Right renal cortex interstitium (tissue), 3 donors: ENCODE measurements at places on chromosomes 7 and 10.

GRCh38 chr10:42990721-42991441 is 86.0 kb upstream of the RET start:
- no peak for DNase-seq

GRCh38 chr7:82755705-82756551 is 312.4 kb upstream of the CACNA2D1 start:
- no peak for DNase-seq

- DNase-seq, result peak; percentile 2
Observed at GRCh38 chr10:116444527-116445142, 17.0 kb downstream of the PNLIPRP3 start.

DNA sequence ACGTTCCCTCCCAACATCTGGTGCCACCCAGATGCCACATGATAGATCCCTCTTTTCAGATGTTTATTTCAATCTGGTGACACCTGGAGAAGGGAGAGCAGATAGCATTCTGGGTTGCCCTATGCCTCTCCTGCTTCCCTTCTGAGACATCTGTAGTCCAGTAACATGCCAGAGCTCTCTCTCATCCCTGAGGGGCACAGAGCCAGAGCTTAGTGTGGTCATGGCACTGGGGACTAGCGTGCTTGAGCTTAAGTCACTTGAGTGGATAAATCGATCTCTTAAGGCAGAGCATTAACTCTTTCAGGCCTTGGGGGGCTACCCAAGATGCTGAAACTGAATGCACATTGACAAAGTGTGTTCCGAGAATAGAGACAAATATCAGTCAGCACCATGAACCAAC is 47.9 kb downstream of the WNT2 start:
- no peak for DNase-seq

DNA sequence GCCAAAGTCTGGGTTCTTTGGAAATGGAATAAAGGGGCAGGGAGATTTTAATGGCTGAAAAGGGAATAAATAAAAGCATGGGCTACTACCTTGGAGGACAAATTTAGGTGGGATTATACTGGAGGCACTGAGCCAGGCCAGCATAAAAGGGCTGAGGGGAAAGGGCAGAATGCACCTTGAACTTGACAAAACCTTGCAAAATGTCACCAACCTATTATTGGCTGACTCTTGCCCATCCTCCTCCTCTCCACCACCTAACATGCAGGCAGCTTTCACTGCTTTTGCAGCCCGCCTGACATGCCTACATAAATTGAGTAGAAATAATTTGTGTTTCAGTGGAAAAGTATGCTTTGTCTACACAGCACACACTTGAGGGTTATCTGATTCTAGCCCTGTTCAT is 65.3 kb upstream of the ABLIM1 start:
- DNase-seq, result no peak

- DNase-seq, result no peak
Observed at GRCh38 chr7:95316588-95316987, 7.7 kb downstream of the PON1 start.

DNA sequence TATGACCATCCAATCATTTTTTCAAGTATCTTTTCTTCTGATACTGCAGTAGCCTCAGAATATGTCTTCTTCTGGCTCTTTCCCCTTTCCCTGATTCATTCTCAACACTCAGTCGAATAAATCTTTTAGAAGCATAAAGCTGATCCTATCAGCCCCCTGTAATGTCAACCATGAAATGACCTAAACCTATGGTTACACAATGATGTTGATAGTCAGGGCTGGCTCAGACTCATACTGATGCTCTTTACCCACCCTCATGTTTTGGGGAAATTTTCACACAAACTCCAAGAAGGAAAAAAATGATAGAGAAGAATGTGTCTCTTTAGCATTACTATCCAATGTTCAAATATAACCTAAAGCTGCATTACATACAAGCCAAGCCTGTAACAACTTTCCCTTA is 76.0 kb downstream of the AASS start:
- DNase-seq, result no peak

DNA sequence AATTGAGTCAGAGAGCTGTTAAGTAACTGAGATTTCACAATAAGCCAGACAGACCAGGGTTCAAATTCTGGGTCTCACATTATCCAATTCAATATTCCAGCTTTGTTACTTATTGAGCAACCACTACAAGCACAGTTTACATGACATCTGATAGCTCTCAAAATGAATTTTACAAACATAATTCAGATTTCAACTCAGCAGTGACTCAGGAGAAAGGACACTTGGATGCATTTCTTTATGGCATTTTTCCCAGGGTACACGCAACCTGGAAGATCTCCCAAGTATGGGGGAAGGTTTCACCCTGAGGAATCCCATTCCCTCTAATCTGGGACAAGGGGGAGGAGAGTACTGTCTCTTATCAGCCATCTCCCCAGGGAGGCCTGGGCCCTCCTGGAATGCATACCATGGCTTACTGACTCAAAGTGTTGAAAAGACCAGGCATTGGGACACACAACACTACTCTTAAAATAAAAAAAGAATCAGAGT is 102.4 kb downstream of the CFTR start:
- no peak for DNase-seq

DNA sequence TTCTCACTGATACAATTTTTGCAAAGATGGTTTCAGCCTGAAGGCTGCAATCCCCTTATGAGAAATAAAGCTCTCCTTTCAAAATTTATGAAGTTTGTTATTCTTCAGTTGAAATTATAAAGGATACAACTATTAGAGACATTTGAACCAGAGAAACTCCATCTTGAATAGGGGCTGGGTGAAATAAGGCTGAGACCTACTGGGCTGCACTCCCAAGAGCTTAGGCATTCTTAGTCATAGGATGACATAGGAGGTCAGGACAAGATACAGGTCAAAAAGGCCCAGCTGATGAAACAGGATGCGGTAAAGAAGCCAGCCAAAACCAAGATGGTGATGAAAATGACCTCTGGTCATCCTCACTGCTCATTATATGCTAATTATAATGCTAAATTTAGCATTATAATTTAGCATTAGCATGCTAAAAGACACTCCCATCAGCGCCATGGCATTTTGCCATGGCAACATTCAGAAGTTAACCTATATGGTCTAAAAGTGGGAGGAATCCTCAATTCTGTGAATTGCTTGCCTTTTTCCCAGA is 22.4 kb upstream of the IFIT1B start:
- DNase-seq, result no peak

- no peak for DNase-seq
Observed at GRCh38 chr7:107103369-107103768, 58.9 kb downstream of the PRKAR2B start.

GRCh38 chr7:84248843-84249242 is 54.3 kb upstream of the SEMA3A start:
- DNase-seq, result no peak

DNA sequence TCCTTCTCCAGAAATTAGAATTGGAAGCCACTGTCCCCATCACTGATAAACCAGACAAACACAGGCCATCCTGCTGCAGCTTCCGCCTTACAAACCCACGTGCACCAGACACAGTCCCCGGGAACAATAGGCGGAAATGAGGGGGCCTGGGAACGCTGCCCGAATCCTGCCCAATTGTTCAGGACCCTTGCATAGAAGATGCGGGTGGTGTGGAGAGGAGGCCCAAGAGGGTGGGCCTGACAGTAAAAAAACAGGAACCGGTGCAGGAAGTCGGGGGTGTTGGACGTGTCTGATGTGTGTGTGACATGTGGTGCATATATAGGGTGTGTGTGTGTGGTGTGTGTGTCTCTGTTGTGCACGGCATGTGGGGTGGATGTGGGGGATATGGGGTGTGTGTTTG is 26.5 kb upstream of the CHST15 start:
- DNase-seq, result no peak

DNA sequence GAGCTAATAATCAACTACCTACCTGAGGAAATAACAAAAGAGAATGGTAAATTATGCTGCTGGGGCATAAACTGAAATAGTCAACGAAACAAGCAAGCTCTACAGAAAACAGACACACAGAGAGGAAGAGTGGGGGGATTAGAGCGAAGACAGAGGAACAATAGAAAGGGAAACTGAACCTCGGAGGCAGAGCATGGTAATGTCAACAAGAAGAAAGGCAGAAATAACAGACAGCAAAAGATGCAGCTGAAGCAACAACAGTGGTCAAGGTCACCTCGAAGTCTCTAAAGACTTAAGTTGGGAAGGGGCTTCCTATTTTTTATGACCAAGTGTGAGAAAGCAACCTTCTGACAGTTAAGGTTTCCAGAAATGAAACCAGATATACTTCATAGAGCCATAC is 177.0 kb downstream of the ZNF438 start:
- no peak for DNase-seq

DNA sequence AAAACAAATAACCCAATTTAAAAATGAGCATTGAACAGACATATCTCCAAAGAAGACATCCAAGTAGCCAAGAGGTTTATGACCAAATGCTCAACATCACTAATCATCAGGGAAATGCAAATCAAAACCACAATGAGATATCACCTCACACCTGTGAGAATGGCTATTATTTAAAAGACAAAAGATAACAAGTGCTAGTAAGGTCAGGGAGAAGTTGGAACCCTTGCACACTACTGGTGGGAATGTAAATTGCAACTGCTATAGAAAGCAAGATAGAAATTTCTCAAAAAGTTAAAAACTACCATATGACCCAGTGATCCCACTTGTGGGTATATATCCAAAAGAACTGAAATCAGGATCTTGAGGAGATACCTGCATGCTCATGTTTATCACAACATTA is 49.5 kb downstream of the SGMS1 start:
- DNase-seq, result no peak

DNA sequence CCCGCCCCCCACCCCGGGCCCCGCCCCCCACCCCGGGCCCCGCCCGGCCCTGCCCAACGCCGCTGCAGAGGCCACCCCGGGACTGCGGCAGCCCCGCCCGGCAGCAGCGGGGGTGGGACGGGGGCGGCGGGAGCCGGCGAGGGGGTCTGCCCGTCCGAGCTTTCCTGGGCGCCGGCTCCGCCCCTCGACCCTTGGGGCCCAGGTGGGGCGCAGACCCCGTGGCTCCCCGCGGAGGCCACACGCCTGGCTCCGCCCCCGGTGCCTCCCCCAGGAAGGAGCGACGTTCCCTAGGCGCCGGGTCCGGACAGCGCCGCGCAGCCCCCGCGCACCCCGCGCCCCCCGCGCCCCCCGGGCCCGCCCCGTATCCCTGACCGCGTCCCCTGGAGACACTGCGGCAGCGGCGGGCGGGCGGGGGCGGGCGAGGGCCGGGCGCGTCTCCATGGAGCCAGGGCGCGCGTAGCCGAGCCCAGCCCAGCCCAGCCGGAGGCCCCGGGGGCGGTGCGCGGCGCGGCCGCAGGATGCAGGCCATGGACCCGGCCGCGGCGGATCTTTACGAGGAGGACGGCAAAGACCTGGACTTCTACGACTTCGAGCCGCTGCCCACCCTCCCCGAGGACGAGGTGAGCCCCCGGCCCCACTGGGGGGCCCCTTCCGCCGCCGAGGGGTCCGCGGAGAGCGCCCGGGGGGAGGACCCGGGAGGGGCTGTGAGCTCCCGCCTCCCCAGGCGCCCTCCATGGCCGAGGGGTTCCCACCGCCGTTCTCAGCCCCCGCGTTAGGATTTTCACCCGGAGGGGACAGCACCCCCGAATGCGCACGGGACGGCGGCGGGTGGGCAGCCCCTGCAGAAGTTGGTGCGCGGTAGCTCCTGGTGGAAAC is at the start of gene KNDC1:
Gene KNDC1, plus strand, starts transcription at position 270 of the 876 bp plus-strand sequence. Its CDS starts 249 bp downstream, at position 519.
- no peak for DNase-seq

DNA sequence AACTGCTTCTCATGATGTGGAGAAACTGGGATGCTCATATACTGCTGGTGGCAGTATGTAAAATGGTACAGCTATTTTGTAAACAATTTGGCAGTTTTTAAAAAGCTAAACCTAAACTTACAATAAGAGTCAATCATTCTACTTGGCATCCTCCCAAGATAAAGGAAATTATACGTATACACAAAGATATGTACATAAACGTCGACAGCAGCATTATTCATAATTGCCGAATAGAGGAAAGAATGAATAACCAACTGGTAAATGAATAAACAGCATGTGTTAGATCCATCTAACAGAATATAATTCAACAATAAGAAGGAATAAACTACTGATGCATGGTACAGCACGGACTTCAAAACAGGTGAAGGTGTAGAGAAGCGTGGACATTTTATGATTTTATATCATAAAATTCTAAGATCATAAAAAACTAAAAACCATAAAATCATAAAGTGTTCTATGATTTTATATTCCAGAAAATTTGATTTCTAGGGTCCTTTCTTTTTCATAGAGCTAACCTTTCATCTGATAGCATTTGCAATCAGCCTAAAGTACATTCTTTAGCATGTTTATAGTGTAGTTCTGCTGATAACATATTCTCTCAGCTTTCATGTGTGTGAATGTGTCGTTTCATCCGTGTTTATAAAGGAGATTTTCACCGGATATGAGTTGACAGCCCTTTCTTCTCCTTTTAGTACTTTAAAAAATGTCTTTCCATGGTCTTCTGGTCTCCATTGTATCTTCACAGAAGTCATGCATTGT is 261.5 kb downstream of the DIP2C start:
- no peak for DNase-seq

DNA sequence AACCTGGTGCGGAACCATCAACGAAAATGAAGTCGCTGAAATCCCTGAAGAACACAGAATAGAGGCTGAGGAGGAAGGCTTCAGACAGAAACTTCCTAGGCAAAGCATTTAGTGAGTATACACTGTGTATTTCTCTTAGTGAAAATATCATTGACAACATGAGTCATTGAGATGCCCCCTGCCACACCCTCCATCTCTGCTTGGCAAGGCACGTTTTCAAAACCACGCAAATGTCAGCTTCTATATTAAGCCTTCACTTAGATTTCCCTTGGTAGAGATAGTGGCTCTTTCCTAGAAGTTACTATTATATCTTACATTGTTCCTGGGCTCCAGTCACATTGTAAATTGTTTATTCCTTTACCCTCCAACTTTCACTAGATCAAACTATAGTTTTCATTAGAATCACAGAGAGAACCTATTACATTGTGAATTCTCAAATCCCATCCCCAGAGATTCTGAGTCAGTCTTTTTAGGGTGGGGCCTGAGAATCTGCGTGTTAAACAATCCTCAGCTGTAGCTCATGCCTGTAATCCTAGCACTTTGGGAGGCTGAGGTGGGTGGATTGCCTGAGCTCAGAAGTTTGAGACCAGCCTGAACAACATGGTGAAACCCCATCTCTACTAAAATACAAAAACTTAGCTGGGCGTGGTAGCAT is 4.6 kb upstream of the SKAP2 start:
- DNase-seq, result no peak
